ENCODE measurements at places on chromosomes 11 and 22.

GRCh38 chr11:33110083-33110482, 51.2 kb downstream of the CSTF3 start:
- no peak for DNase-seq

DNA sequence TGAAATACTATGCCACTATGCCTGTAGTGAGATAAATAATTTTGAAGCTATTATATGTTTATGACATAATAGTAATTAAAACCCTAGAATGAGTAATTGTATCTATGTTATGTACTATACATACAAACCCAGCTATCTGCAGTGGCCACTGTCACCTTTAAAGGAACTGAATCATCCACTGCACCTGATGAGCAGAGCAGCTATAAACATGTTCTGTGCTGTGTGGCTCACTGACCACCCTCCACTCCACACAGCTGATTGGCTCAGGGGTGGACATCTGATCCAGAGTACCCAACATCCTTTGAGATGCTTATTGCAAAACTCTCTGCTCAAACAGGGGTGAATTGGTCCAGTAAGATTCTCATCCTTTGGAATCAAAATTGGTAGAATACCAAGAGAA, 19.2 kb upstream of the RRAS2 start:
- no peak for DNase-seq

DNA sequence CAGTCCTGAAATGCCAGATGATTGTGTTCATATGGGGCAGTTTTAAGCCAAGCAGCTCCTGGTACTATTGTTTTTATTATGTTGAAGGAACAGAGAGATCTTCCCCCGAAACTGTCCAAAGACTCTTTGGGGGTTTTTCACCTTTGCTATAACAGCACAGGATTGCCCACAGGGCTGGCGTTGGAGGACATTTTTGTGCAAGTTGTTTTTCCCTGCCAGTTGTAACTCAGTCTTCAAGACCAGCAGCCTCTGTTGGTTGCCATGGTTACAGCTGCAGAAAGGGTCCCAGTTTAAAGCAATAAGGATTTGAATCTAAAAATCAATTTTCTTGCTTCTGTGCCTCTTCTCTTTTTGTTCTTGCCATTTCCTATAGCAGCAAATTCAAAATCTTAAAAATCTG, 45.4 kb upstream of the YWHAH start:
- DNase-seq, result no peak

DNA sequence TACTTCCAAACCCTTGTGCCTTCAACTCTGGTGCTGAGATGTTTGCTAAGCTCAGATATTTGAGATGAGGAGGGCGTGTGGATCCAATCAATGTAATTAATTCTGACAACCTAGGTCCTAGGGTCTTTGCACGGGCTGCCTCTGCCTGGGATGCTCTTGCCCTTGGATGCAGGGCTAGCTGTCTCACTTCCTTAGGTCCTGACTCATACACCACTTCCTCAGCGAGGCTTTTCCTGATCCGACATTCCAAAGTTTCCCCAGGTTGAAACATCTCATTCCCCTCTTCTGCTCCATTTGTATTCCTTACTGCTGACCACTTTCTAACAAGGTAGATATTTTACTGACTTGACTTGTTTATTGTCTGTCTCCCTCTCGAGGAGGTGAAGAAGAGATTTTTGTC, 43.0 kb upstream of the NTM start:
- no peak for DNase-seq
